ENCODE measurements at places on chromosomes 7 and 10.

DNA sequence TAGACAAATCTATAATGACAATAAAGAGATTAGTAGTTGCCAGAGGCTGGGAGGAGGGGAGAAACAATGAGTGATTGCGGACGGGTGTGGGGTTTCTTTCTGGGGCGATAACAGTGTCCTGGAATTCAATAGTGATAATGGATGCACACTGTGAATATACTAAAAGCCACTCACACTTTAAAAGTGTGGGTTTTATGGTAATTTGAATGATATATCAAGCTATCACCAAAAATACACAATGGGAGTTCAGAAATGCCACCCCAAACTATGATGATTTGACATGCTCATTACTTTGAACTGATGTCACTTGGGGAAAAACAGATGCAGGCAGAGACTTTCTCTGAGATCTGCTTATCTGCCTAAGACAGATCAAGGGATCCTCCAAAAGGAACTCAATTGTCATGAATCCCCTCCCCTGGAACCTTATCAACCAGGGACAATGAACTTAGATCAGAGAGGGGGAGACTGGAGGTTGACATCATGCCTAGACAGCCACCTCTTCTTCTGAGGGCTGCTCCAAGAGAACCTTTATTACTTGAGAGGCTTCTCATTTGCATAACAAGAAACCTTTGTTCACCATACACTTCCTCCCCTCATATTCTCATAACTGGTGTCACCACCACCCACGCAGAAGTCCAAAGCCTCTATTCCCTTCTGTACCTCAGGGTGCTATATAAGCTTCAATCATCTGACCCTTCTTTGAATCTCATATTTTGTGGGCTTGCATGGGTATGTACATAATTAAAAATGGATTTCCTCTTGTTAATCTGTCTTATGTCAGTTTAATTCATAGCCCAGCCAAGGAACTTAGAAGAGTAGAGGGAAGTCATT is 14.8 kb upstream of the ZC3HAV1 start:
- no peaks in the 10 kb centered on the region for H3K27me3 ChIP-seq
- no peak for DNase-seq
- no peaks in the 10 kb centered on the region for H3K36me3 ChIP-seq

GRCh38 chr10:73413108-73413527 is 740 bp downstream of the ANXA7 start:
- peaks cover 27% of the 10 kb centered on the region for H3K4me1 ChIP-seq
- peaks cover under 1% of the 10 kb centered on the region for H3K36me3 ChIP-seq
- no peak for DNase-seq
- no peaks in the 10 kb centered on the region for H3K27me3 ChIP-seq
- H3K4me3 ChIP-seq, result peak overlapping the region; percentile 96
- peak overlapping the region; percentile 95 for H3K27ac ChIP-seq

DNA sequence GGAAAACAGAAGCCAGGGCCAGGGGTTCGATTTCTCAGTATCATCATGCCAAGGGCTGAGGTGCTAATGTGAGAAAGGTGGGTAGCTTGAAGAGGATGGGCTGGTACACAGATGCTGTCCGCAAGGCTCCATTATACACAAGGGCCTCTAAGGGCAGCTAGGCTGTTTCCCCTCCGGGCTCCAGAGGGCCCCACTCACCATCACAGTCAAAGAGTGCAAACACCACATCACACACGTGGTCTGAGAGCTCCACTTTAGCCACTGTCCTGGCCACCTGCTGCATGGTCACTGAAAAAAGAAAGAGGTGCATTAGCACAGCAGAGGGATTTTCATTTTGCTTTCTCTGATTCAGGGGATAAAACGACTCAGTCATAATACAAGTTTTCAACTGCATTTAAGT is 20.9 kb upstream of the DNAJB12 start:
- no peak overlapping the region for H3K27ac ChIP-seq
- H3K27me3 ChIP-seq, result no peaks in the 10 kb centered on the region
- H3K4me3 ChIP-seq, result no peak overlapping the region
- no peaks in the 10 kb centered on the region for H3K36me3 ChIP-seq
- no peak for DNase-seq

GRCh38 chr7:44638611-44639557 is 32.5 kb downstream of the OGDH start:
- peaks cover 58% of the 10 kb centered on the region for H3K4me1 ChIP-seq
- H3K27ac ChIP-seq, result peak overlapping the region; percentile 92
- H3K4me3 ChIP-seq, result peak overlapping the region; percentile 73
- H3K36me3 ChIP-seq, result peaks cover 6% of the 10 kb centered on the region
- no peaks in the 10 kb centered on the region for H3K27me3 ChIP-seq
- peak; percentile 68 for DNase-seq

GRCh38 chr7:99734987-99735386 is at the start of gene CYP3A7:
Gene CYP3A7, minus strand, starts transcription at chr7:99735196. Its CDS starts 103 bp downstream, at chr7:99735093.
- DNase-seq, result no peak
- peaks cover 4% of the 10 kb centered on the region for H3K36me3 ChIP-seq
- H3K27ac ChIP-seq, result no peak within 1 kb of the TSS
- peaks cover 2% of the 10 kb centered on the region for H3K4me1 ChIP-seq
- H3K27me3 ChIP-seq, result no peaks in the 10 kb centered on the region

DNA sequence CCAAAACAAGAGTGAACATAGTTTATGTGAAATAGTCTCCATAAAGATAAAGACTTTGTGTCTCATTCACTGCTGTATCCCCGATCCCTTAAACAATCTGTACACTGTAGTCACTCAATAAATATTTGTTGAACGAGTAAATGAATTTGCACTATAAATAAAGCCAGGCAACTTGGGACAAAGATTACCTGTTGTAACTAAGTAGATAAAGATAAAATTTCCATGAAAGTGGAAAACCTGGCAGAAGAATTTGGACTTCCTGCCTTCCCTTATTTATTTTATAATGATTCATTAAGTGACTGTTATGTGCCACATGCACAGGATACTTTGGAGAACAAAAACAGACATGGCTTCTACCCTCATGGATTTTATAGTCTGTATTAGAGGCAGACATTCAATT is 277.7 kb upstream of the KAT6B start:
- no peak overlapping the region for H3K27ac ChIP-seq
- DNase-seq, result no peak
- H3K27me3 ChIP-seq, result no peaks in the 10 kb centered on the region
- H3K36me3 ChIP-seq, result no peaks in the 10 kb centered on the region

- H3K4me1 ChIP-seq, result no peaks in the 10 kb centered on the region
- H3K36me3 ChIP-seq, result no peaks in the 10 kb centered on the region
- no peaks in the 10 kb centered on the region for H3K27me3 ChIP-seq
- H3K27ac ChIP-seq, result no peak overlapping the region
Measured at GRCh38 chr7:121985476-121986030, 112.6 kb downstream of the PTPRZ1 start.

- H3K4me3 ChIP-seq, result no peak overlapping the region
- no peak for DNase-seq
- no peak overlapping the region for H3K27ac ChIP-seq
- no peaks in the 10 kb centered on the region for H3K36me3 ChIP-seq
Measured at GRCh38 chr10:53570221-53570620, 797.6 kb upstream of the MBL2 start.

DNA sequence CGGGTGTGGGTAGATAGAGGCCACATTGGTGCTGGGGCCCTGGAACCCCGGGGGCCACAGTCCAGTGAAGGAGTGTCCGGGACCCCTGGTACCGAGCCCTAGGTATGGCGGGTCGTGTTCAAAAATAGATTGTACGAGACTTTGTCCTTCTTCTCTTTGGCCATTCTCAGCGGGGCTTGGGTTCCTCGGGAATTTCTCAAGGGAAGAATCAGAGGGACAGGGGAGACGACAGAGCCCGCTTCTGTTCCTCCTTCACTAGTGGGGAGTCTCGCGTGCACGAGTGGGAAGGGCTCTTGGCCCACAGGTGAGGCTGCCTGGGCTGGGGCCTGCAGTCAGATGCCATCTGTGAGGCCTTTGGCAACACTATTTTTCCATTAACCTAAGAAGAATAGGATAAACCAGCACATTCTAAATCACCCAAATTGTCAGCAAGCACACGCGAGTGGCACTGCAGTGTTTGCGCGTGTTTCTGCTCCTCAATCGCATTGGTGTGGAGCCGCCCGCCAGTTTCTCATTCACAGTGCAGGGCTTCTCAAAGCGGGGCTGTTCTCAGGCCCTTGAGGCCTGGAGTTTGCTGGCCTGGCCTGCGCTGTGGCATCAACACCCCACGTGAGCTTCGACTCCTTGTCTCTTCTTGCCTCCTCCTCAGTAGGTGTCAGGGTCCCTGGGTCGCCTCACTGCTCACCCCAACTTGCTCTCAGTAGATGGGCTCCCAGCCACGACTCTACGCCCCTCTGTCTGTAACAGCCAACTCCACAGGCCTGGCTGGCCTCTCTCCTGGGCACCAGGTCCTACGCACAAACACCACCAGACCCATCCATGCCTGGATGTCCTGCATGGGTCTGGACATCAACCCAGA is 187.6 kb upstream of the SHH start:
- H3K4me1 ChIP-seq, result peaks cover 17% of the 10 kb centered on the region
- H3K4me3 ChIP-seq, result no peak overlapping the region
- DNase-seq, result no peak
- no peak overlapping the region for H3K27ac ChIP-seq
- peaks cover 1% of the 10 kb centered on the region for H3K36me3 ChIP-seq
- peaks cover 72% of the 10 kb centered on the region for H3K27me3 ChIP-seq

- peaks cover 46% of the 10 kb centered on the region for H3K27me3 ChIP-seq
- H3K27ac ChIP-seq, result no peak overlapping the region
- H3K36me3 ChIP-seq, result peaks cover 5% of the 10 kb centered on the region
- DNase-seq, result no peak
Measured at GRCh38 chr7:155494551-155494950, 36.6 kb downstream of the EN2 start.

GRCh38 chr10:37467246-37467645 is 341.8 kb downstream of the ANKRD30A start:
- no peaks in the 10 kb centered on the region for H3K27me3 ChIP-seq
- no peaks in the 10 kb centered on the region for H3K36me3 ChIP-seq
- H3K4me1 ChIP-seq, result no peaks in the 10 kb centered on the region
- no peak overlapping the region for H3K4me3 ChIP-seq

DNA sequence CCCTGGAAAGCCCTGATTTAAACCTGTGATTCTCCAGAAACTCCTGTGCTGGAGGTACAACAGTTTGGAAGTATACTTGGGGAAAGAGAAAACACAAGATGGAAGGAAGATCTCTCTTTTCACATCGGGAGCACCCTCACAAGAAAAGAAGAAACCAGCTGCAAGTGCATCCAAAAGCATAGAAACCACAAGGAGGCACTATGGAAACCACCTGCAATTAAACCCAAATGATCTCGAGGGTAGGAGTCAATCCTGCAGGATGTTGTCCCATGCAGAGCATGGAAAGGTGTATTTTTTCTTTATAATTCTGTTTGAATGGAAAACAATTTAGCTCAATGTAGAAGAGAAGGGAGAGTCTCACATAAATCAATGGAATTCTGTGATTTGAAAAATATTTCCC is 210.5 kb downstream of the TWIST1 start:
- no peaks in the 10 kb centered on the region for H3K36me3 ChIP-seq
- H3K27ac ChIP-seq, result no peak overlapping the region
- DNase-seq, result no peak
- no peaks in the 10 kb centered on the region for H3K4me1 ChIP-seq

- no peak overlapping the region for H3K27ac ChIP-seq
- H3K36me3 ChIP-seq, result no peaks in the 10 kb centered on the region
Measured at GRCh38 chr10:87973635-87974034, 110.2 kb downstream of the PTEN start.

- H3K4me3 ChIP-seq, result no peak overlapping the region
- peaks cover 38% of the 10 kb centered on the region for H3K27me3 ChIP-seq
- H3K4me1 ChIP-seq, result no peaks in the 10 kb centered on the region
- no peaks in the 10 kb centered on the region for H3K36me3 ChIP-seq
- no peak overlapping the region for H3K27ac ChIP-seq
- DNase-seq, result no peak
Measured at GRCh38 chr10:114925587-114926586, 12.1 kb upstream of the TRUB1 start.

DNA sequence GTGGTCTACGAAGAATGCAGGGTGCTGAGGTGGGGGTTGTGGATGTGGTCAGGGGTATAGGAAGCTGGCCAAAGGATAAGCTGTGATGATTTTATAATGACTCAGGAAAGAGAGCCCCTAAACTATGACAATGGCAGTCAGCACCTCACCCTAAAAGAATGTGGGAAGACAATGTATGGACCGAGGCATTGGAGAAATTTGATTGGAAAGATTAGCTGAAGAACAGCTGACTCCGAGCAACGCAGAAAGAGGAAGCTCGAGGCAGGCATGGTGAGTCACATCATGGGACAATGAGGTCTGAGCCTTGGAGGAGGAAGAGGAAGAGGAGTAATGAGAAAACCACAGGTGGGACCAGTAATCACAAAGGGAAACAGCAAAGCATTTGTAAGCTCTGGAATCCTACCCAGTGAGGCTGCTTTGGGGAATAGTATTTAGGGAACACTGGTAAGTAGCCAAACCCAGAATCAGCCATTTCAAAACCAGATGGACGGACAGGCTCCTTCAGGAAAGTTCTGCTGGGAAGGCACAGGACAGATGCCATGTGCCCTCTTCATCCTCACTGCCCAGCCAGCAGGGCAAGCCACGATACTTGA is 295.4 kb downstream of the PRPF18 start:
- H3K36me3 ChIP-seq, result no peaks in the 10 kb centered on the region
- peaks cover 48% of the 10 kb centered on the region for H3K27me3 ChIP-seq
- no peak overlapping the region for H3K4me3 ChIP-seq
- H3K4me1 ChIP-seq, result peaks cover 6% of the 10 kb centered on the region
- DNase-seq, result no peak

- no peaks in the 10 kb centered on the region for H3K27me3 ChIP-seq
- no peak overlapping the region for H3K4me3 ChIP-seq
- no peak overlapping the region for H3K27ac ChIP-seq
- H3K36me3 ChIP-seq, result no peaks in the 10 kb centered on the region
- H3K4me1 ChIP-seq, result peaks cover 5% of the 10 kb centered on the region
- no peak for DNase-seq
Measured at GRCh38 chr7:142542942-142543341, 206.3 kb upstream of the PRSS1 start.

GRCh38 chr10:24674892-24675632 is 48.6 kb downstream of the ARHGAP21 start:
- no peak overlapping the region for H3K4me3 ChIP-seq
- H3K36me3 ChIP-seq, result no peaks in the 10 kb centered on the region
- H3K27me3 ChIP-seq, result no peaks in the 10 kb centered on the region
- H3K27ac ChIP-seq, result no peak overlapping the region
- peaks cover 10% of the 10 kb centered on the region for H3K4me1 ChIP-seq

DNA sequence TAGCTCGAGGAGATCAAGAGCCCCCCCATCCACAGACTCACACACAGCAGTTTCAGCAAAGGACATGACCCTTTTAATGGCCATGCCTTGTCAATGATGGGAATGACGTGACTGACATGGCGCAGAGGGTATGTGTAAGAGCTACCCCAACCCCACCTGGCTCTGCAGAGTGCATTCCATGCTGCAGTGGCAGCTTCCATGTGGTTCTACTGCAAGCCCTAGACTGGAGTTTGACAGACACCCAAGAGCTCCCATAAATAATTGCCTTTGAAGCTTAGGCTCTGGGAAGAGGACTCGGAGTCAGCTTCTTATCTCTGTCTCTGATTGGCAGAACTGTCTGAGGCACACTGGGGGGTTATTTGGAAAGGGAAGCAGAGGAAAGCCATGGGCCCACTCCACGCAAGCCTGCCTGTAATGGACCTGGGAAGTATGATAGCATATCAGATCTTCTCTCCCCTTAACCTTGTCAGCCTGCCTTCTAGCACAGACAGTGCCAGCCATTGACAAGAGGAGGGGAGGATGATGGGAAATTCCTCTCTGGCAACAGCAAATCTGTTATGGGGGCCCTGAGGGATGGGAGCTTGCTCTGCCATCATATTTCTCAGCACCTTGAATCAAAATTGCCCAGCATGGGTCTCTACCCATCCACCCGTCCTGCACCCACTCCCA is 478.5 kb upstream of the PODXL start:
- H3K4me1 ChIP-seq, result no peaks in the 10 kb centered on the region
- DNase-seq, result no peak
- H3K27ac ChIP-seq, result no peak overlapping the region
- H3K4me3 ChIP-seq, result no peak overlapping the region
- H3K36me3 ChIP-seq, result no peaks in the 10 kb centered on the region
